ENCODE measurements at places on chromosomes 2 and 18.

GRCh38 chr2:228556717-228557116 is 375.2 kb upstream of the SPHKAP start:
- no peak for DNase-seq

DNA sequence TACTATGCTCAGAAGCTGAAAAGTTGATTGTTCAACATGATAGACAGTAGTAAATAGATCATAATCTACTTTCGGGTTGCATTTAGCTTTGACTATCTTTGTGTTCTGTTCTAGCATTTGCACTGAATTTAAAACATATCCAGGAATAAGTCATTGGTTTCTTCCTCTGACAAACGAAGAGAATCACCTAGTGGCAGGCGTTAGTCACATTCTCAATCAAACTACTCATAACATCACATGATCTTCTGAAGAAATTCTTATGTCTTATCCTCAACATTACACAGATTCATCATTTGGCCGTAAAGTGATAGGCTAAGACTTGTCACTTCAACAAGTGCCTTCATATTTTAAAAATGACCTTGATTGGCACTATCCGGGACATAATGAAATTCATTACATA is 63.6 kb upstream of the TTC21B start:
- no peak for DNase-seq

- no peak for DNase-seq
Observed at GRCh38 chr2:6770006-6770405, 95.7 kb downstream of the CMPK2 start.

- no peak for DNase-seq
Observed at GRCh38 chr18:27225947-27226481, 40.9 kb upstream of the CHST9 start.

DNA sequence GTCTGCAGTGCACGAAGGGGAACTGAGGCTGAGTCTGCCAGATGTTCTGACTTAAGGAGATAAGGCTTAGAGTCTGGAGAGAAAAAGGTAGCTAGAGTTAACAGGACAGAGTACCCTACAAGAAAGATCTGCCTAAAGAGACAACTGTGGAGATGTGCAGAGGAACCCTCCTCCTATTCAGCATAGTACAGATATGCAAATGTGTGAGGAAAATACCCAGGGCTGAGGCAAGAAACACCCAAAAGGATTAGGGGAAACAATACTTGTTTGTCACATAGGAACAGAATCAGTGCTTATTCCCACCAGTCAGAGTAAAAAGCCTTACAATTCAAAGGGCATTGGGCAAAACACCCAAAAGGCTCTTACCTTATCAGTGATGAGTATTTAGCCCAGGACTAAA is 67.8 kb downstream of the SS18 start:
- DNase-seq = no peak

DNA sequence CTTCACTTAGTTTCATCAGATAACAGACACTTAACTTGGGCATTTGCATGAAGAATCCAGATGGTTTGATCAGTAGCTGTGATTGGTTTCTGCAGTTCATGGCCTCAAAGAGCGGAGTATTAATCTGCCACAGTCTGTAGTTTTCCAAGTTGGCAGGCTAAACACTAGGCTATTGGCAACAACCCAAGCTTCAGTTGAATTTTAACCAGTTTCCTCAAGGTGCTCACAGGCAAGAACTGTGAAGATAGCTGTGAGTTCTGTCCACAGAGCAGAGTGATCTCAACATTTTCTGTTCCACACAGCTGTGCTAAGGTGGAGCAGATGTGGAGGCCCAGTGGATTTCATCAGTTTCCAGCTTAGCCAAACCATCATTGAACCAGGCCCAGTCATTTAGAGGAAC is 469.5 kb upstream of the LINC00305 start:
- no peak for DNase-seq
